ENCODE measurements at places on chromosomes 16 and 17.

DNA sequence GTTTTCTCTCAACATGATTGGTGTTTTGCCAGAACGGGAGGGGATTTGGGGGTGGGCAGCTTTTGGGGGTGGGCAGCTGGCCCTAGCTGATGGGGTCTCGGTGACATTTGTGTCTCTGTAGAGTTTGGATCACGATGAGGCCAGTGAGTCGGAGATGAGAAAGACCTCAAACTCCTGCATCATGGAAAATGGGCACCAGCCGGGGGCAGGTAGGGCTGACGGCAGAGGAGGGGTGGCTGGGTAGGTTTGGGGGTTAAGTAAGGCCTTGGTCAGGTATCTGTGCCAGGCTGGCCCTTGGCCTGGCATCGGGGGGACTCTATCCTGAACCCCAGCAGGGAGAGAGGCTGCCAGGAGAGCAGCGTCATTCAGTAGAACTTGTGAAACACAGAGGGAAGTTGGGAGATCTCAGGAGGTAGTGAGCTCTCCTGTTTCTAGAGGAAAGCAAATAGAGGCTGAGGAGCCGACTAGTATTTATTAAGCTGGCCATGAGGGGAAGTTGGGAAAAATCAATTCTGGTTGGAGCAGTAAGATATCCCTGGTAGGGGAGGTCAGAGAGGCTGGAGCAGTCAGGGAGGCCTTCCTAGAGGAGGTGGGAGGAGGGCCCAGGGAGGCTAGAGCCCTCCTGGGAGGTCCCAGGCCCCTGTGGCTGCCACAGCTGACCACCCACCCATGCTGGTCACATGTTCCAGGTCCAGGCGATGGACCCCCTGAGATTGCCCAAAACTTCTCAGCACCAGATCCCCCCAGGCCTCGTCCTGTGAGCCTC is 8.1 kb downstream of the SMTNL2 start:
- no peak for DNase-seq

DNA sequence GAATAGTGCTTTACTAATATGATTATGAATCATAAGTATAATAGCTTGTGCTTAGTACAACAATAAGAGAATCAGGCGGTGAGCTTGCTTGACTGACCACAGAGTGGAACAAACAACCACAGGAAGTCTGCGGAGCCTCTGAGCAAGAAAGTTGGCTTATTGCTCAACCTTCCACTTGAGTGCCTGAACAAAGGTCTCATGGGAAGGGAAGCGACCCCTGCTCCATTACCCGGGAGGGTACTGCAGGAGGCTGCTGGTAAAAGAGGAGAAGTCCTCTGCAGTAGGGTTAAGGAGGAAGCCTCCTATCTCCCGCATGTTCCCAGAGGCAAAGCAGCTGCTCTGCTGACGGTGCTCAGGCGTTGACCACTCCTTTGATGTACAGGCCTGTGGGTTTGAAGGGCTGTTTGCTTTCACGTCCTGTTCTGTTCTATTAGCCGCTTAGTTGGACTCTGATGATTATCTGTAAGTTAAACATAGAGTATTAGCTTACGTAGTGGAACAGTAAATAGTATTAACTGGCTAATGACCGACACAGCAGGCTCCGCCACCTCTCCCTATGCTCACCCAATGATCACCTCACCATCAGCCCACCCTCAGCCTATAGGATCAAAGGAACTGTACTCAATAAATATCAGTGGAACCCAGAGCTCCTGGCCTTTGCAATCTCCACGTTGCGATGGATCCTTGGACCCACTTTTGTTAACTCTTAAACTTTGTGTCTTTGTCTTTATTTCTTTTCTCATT is 17.5 kb downstream of the ALOX15B start:
- DNase-seq: peak; percentile 82

DNA sequence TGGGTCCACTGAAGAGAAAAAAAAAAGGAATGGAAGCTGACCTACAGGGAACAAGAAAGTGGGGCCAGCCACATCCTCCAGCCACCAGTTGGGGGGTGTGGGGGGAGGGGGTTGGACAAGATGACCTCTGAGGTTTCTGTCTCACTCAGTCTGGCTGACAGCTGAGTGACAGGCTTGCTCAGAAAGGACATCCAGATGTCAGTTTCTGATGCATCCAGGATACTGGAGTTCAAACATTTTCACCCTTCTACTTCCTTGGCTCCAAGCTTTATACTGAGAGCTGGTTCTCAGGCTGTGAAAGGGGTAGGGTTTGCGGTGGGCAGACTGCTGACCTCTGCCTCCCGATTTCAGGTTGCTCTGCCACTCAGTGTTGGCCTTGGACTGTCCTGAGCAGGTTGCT is 2178.3 kb downstream of the TP53TG3F start:
- no peak for DNase-seq

- DNase-seq: no peak
Observed at GRCh38 chr17:6099492-6099891, 29.3 kb downstream of the WSCD1 start.

- no peak for DNase-seq
Observed at GRCh38 chr17:29196769-29197515, 16.7 kb upstream of the MYO18A start.

GRCh38 chr16:12341966-12342365 is 365.4 kb downstream of the SNX29 start:
- no peak for DNase-seq

DNA sequence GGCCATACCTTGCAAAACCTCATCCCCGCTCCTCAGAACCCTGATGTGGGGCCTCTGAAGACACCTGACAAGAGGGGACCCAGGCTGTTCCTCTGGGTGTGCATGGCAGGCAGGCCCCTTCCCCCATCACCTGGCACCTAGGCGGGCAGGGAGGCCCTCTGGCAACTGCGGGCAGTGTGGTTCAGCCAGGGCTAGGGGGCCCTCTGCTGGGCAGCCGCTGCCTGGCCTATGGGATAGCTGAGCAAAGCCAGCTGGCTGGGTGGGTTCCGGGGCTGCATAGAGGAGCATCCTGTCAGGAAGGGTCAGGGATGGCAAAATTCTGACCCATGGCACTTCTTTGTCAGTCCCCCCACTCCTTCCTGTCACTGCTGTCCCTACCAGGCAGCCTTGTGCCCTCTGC is 228.7 kb upstream of the ASIC2 start:
- peak; percentile 84 for DNase-seq

DNA sequence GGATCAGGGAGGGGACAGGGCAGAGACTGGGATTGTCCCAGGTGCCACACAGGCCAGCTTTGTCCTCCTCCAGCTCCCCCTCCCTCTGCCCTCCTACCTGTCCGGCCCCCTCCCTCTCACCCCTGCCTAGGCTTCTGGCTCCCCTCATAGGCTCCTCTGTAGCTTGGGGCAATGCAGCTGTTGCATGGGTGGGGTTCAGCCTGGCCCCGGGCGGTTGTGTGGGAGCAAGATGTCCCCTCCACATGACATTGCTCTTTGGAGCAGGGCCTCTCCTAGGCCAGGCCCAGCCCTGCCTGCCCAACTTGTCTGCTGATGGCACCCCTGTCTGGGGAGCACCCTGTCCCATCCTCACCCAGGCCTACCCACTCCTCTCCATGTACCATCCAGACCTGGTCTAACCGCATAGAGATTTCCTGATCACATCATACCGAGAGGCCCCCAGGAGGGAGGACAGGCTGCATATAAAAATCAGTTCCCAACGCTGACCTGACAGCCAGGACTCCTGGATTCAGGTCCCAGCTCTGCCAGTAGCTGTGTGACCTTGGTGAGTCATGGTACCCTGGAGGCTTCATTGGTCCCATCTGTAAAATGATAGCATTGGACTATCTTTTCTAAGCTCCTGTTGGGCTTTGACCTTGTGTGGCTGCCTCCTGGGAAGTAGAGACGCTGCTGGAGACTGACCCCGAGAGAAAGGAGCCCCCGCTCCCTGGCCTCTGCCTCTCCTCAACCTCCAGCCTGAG is 48.8 kb upstream of the DLX4 start:
- no peak for DNase-seq

GRCh38 chr17:59257101-59257500 is 36.8 kb downstream of the GDPD1 start:
- DNase-seq: no peak

GRCh38 chr17:3956983-3957382 is 7.3 kb downstream of the ATP2A3 start:
- no peak for DNase-seq

- DNase-seq: no peak
Observed at GRCh38 chr17:55607731-55608341, 96.6 kb upstream of the SMIM36 start.

- no peak for DNase-seq
Observed at GRCh38 chr16:65570261-65570660, 448.4 kb upstream of the CDH11 start.

DNA sequence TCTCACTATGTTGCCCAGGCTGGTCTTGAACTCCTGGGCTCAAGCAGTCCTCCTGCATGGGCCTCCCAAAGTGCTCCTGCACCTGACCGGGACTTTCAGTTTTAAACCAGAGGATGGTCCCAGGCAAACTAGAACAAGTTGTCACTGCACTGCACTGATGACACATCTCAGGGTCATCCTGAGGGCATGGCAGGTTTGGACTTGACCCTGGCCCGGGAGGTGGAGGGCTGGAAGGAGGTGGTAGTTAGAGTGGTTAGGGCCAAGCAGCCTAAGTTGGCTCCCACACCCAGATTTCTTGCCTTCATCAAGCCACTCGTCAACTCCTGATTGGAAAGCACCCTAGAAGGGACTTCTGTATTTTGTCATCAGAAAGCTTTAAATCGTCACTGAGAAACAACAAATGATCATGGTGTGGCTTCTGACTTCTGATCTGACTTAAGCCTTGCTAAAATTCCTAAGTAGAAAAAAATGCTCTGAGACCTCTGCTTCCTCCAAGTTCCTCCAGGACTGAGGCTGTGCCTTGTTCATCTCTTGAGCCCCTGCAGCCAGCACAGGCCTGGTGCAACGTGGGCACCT is 43.5 kb downstream of the EMP2 start:
- DNase-seq: no peak

- peak; percentile 57 for DNase-seq
Observed at GRCh38 chr17:36939052-36939801, 2.0 kb downstream of the LHX1 start.

Data from islet precursor cell (in vitro differentiated cells).